ENCODE measurements at places on chromosomes 2 and 18.

DNA sequence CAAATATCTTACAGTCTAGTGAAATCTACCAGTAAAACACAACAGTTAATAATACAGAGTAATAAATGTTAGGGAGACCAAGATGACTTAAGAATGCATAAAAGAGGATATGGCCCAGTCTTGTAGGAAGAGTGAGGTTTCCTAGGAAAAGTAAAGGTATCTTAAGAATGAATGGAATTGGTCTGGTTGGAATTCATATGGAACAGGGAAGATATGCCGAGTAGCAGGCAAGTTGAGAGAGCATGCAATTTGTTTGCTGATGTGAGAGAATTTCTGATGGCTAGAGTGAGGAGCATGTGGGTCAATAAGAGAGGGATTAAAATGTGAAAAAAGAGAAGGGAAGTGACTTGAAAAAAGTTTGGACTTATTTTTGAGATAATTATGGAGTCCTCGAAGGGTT, 512.9 kb upstream of the ZEB2 start:
- DNase-seq, result no peak

DNA sequence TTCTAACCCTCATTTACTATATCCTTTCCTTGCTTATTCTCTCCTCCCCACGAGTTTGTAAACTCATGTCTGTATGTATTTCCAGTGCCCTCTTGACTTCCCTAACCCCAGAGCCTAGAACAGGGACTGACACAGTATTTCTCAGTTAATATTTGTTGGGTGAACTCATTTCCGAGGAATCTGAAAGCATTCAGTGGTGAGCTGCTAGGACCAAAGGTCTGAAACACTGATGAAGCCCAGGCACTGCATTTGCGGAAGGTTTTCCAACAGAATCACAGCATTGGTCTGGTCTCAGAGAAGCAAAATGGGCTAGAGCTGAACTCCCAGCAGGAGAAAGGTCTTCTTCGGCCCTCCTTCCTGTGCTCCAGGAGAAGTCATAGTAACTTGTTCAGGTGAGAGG, 56.8 kb downstream of the SOX11 start:
- DNase-seq, result no peak

DNA sequence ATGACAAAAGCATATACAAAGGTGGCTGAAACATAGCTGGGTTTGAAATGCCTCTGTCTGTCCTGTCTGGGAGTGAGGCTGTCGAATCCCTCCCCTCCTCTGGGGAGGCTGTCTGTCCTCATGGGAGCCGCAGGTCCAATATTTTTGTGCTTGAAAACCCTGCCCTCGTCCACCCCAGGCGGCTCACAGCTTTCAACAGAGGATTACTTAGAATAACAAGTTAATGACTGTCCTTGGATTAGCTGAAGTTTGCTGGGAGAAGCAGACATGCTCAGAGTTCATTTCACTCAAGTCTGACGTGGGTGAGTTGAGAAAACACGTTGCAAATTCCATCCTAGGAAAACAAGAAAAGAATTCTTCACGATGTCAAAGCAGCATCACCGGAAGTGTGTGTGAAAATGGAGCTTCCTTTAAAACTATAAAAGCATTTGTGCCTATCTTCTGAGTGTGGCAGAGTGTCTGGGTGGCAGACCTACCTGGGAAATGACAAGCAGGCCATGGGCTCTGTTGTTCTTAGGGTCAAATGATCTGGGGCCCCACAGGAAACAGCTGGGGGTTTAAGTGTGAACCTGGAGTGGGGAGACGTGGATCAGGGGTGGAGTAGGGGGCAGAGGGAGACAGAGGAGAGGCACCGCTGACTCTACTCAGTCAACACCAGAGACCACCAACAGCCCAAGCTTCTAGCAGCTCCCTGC, 77.1 kb downstream of the DDX1 start:
- DNase-seq, result no peak

- DNase-seq, result no peak
Observed at GRCh38 chr2:401019-401679, 113.3 kb upstream of the ALKAL2 start.

GRCh38 chr2:107729440-107729839, 97.3 kb upstream of the RGPD4 start:
- no peak for DNase-seq

- no peak for DNase-seq
Observed at GRCh38 chr2:25814681-25815080, 63.6 kb downstream of the ASXL2 start.

DNA sequence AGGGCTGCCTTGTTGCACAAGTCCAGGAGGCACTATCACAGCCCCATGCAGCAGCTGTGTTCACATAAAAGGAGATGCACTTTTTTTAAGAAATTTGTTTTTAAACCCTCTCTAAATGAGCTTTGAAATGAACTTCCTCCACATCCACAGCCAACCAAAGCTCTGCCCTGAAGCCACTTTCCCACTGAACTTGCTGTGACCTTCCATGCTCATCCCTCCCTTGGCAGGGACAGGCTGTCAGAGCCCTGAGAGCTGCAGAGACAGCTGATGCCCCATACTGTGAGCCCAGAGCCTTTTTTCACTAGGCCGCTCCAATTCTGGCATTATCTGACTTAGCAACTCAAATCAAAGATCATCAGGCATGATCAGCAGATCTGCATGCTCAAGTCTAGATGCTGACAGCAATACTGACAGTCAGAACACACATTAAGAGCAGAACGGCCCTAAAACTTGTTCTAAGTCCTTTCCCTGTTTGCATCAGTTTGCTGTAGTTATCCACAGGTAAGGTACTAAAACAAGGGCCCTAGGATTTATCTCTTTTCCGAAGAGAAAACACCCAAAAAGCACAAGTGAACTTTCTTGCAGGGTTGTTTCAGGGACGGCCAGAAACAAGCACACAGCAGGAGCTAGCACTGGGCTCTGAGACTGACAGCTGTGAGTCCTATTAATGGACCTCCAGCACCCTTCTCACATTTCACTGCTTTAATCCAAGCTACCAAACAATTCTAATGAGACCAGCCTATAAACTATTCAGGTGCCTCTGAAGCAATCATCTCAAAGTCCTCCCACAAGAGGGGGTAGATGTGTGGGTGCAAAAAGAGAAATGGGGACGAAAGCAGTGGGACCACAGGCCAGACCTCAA, 34.9 kb downstream of the RNU4ATAC start:
- peak; percentile 46 for DNase-seq

GRCh38 chr2:72824224-72824842, 1.5 kb downstream of the EXOC6B start:
- no peak for DNase-seq

DNA sequence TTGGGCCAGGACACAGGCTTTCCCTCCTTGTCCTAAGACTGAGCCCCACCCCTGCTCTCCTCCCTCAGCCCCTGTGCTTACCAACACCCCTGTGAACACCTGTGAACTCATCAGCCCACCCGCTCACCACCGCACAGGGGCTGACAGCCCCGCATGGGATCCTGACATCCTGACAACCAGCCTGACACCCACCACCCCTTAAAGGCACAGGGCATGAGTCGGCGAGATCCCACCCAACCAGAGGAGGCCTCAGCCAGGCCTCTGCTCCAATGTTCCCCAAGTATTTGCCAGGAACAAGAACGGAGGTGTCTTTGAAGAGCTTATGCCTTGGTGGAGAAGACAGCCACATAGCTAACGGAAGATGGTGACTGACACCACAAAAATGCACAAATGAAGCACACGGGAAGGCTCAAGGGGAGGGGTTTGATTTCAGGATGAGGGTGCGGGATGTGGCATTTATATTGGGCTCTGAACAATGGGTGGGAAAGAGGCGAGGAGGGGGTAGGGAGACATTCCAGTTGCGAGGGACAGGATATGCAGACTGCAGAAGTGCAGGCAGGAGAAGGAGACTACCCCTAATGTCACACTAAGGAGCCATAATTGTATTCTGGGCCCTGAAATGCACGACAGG, 11.0 kb downstream of the RAB11FIP5 start:
- DNase-seq, result no peak

DNA sequence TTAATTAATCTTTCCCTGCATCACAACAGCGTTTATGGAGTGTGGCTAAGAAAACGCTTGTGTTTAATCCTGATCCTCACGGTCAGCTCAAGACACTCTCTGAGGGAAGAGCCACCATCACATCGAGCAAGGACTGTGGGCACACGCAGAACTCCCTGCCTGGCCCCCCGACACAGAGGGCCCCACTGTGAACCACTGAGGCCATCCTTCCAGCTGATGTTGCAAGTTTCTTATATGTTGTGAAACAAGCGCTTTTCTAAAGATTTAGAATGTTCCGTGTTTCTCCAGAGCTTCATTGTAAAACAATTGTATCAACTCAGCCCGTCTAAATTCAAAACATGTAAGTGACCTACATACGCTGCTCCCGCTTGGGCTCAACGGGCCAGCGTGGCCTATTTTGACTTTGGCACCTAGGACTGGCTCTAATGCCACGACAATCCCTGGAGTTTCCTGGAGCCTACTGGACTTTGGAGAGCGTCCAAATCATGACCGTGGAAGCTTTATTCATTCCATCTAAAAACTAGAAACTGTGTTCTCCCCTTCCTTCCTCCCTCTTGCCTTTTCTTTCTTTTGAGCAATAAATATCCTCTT, 34.9 kb downstream of the SERPINE2 start:
- no peak for DNase-seq

DNA sequence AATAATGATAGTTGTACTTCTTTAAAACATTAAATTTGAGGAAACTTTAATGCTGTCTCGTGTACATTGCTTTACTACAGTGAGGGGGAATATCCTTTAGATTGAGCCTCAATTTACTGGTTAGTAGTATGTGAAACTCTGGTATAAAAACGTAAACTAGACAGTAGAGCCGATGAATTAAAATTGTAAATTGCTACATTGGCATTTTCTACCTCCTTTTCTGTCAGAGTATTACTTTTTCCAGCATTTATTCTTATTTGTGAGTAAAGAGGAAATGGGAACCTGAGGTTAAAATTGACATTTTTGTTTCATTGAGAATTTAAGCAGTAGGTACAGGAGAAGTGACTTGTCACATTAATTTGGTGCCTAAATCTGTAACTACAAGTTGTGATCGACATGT, 128.2 kb downstream of the MIB1 start:
- DNase-seq, result no peak

GRCh38 chr2:45909677-45910191, 258.3 kb downstream of the PRKCE start:
- no peak for DNase-seq

DNA sequence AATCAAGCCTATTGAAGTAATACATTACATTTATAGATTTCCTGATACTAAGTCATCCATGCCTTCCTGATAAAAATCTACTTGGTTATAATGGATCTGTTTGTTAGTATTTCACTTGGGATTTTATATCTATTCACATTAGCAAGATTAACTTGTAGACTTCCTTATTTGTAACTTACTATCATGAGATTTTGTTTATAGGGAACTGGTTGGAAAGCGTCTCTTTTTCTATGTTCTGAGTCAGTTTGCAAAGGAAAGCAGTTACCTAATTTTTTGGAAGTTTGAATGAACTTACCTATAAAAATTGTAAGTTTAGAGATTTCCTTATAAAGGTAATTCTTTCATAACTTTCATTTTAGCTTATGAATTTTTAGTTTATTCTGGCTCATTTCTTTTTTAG, 141.4 kb downstream of the SMAD7 start:
- no peak for DNase-seq

- DNase-seq, result no peak
Observed at GRCh38 chr18:36411745-36412168, 114.2 kb downstream of the FHOD3 start.

GRCh38 chr2:7203056-7203467, 285.9 kb downstream of the RNF144A start:
- peak; percentile 53 for DNase-seq

GRCh38 chr2:176526995-176527901, 258.0 kb downstream of the MTX2 start:
- DNase-seq, result peak; percentile 89

- DNase-seq, result no peak
Observed at GRCh38 chr2:172790404-172790803, 54.8 kb downstream of the RAPGEF4 start.

DNA sequence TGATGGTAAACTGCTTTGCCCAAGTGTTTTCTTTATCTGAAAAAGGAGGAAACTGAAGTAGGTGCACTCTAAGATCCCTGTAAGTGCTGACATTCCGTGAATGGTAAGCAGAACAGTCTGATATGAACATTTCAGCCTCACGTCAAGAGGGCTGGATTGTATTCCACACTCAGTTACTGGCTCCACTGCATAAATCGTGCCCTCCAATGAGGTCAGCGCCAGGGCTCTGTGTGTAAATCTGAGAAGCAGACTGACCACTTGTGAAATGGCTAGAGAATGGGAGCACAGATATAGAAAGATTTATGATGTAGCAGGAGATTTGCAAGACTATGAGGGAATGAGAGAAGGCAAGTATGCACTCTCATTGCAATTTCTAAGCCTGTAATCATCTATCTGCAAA, 153.0 kb downstream of the ICOS start:
- DNase-seq, result no peak

GRCh38 chr18:73189718-73190117, 321.9 kb upstream of the NETO1 start:
- DNase-seq, result no peak

GRCh38 chr2:176126929-176127773, 2.4 kb upstream of the HOXD8 start:
- DNase-seq, result no peak

DNA sequence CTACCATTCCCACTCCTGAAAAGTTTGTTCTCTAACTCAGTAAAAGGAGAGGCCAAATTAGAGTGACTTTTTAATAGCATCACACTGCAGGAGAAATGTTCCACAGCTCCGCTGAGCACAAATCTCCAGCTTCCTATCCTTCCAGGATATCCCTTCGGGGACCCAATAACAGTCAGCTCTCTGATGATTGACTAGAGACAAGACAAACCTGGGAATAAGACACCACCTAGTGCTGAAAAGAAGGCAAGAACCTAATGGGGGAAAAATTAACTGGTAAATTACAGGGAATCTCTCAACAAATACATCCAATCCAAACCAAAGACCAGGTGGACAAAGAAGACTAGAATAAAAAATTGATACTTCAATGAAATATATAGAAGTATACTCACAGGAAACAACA, 977.1 kb upstream of the SOX11 start:
- DNase-seq, result no peak

- DNase-seq, result no peak
Observed at GRCh38 chr18:179499-179898, 21.1 kb downstream of the USP14 start.

GRCh38 chr2:78749638-78750037, 275.9 kb upstream of the REG3G start:
- DNase-seq, result no peak

GRCh38 chr2:7612969-7613368, 695.8 kb downstream of the RNF144A start:
- no peak for DNase-seq

DNA sequence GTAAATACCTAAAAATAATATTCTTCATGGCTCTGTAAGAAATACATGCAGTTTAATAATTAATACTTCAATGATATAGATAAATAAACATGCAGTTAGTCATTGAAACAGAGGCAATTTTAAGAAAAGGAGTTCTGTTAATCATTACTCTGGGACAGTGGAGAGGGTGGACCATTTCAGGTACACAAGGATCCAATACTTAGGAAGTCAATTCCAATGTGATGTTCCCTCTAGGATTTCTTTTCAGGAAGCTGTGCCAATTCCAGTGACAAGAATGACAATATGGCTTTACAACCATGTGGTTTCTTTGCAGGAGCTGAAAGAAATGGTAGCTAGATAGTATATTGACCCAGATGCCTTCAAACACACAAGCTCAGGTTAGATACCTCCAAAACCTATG, 175.8 kb upstream of the NETO1 start:
- DNase-seq, result peak; percentile 90

- DNase-seq, result no peak
Observed at GRCh38 chr2:152062125-152063091, 36.4 kb downstream of the CACNB4 start.

Data from NCI-H1092 treated with DMSO at 0.1 percent for 48 hours (cell line).